ENCODE measurements at places on chromosomes 1 and 21. TPM values are rescaled to one million over a fixed set of nuclear protein-coding genes. Genes with fewer than 3 reads are reported as not detected.

Gene MYOG
- not detected for total RNA-seq

Gene OR2T33
- total RNA-seq, result not detected

Gene VWA5B1
- not detected for total RNA-seq

Gene SMCP
- total RNA-seq, result not detected

Gene COL24A1
- 0.38 TPM for total RNA-seq

Gene TMEM52
- 1.1 TPM for total RNA-seq

Gene RFX5
- 32.2 TPM for total RNA-seq

DNA sequence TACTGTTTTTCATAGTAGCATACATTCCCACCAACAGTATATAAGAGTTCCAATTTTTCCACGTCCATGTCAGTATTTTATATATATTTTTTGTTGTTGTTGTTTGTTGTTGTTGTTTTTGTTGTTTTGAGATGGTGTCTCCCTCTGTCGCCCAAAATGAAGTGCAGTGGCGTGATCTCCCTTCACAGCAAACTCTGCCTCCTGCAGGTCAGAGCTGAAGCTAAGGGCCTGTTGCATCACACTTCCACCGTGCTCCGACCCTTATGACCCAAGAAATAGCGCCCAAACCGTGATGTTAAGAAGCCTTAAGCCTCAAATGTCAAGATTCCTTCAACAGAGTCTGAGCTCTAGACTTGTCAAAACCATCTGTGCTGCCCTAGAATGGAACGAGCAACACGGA is 2032.3 kb downstream of the MRPL39 start:
- DNase-seq, result no peak
- no peak overlapping the region for H3K27ac ChIP-seq
- H3K4me3 ChIP-seq, result no peak overlapping the region
- H3K36me3 ChIP-seq, result no peaks in the 10 kb centered on the region

GRCh38 chr1:20069874-20070273 is at the start of gene PLA2G5:
PLA2G5 (plus strand) TSS chr1:20070194; CDS start chr1:20084831, 14,637 bp downstream.
- no peak for DNase-seq
- peak within 1 kb of the TSS; percentile 28 for H3K4me3 ChIP-seq
- peaks cover 4% of the 10 kb centered on the region for H3K27me3 ChIP-seq
- H3K27ac ChIP-seq, result peak within 1 kb of the TSS; percentile 39
- no peaks in the 10 kb centered on the region for H3K36me3 ChIP-seq
- H3K4me1 ChIP-seq, result no peaks in the 10 kb centered on the region

DNA sequence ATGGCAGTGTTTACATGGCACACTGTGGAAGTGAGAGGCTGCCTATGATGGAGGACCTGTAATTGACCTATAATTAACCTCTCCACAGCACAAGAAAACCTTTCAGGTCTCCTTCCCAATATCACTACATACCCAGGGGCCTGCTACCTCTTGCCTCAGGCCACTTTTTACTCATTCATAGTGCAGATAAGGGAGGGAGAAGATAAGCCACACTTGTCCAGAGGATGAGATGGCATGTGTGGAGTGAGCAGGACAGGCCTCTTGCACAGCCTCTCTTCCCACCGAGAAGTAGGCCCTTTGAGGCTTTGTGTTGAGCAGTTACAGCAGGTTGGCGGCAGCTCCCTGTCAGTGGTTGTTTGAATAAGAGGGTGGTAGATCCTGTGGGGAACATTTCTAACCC is 31.1 kb upstream of the IKBKE start:
- no peak overlapping the region for H3K27ac ChIP-seq
- no peaks in the 10 kb centered on the region for H3K4me1 ChIP-seq
- H3K4me3 ChIP-seq, result no peak overlapping the region
- no peak for DNase-seq
- H3K36me3 ChIP-seq, result peaks cover 98% of the 10 kb centered on the region

DNA sequence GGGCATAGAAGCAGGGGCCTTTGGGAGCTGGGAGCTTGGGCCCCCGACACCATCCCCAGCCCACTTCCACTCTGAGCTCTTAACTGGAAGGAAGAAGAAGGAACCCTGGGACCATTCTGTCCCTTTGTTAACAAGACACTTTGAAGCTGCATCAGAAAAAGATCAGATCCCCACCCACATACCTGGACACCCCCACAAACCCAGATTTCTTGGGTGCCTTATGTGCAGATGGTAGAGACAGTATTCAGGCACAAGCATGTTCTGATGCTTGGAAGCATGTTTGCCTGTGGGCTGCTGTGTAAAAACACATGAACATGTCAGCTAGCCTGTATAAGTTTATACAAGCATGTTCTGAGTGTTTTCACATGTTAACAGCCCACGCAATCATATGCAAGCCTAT is 3.7 kb downstream of the DLGAP3 start:
- no peak for DNase-seq
- H3K4me1 ChIP-seq, result peaks cover 24% of the 10 kb centered on the region
- H3K4me3 ChIP-seq, result no peak overlapping the region

GRCh38 chr21:32246571-32247140 is 32.2 kb downstream of the MIS18A start:
- H3K4me3 ChIP-seq, result no peak overlapping the region
- H3K36me3 ChIP-seq, result no peaks in the 10 kb centered on the region
- no peaks in the 10 kb centered on the region for H3K4me1 ChIP-seq
- DNase-seq, result no peak
- H3K27ac ChIP-seq, result no peak overlapping the region
